ENCODE measurements at places on chromosomes 11 and 22. TPM values are rescaled to one million over a fixed set of nuclear protein-coding genes. Genes with fewer than 3 reads are reported as not detected.

- no peak for DNase-seq
Observed at GRCh38 chr22:38886333-38886732, 14.3 kb upstream of the CBX6 start.

DNA sequence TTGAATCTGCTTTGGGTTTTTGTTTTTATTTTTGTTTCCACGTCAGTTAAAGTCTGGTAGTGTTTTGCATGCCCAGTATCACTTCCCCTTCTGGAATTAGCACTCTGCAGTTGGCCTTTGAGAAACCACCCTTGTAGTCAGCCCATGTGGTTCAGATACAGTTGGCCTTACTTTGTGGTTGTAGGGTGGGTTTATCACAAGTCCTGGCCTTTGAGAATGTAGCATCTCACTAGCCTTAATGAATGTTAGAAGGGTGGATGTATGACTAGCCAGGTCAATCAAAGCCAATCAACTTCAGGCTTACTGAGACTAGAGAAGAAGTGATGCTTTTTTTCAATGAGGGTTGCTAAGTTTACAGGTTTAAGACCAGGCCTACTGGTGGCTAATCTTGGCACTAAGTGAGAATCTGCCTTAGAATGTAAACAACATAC, 19.8 kb downstream of the ARL14EP start:
- no peak for DNase-seq

GRCh38 chr11:63573881-63574855, 11.0 kb upstream of the PLAAT2 start:
- DNase-seq, result no peak

GRCh38 chr22:42185915-42186439, 55.4 kb upstream of the CYP2D6 start:
- DNase-seq, result no peak

- no peak for DNase-seq
Observed at GRCh38 chr22:38973289-38974169, 8.6 kb upstream of the APOBEC3B start.

GRCh38 chr11:65866509-65867283, 5.9 kb downstream of the EFEMP2 start:
- DNase-seq, result no peak

GRCh38 chr11:105942921-105943320, 79.1 kb downstream of the MSANTD4 start:
- DNase-seq, result no peak

- peak; percentile 100 for DNase-seq
Observed at GRCh38 chr11:9565822-9566560, 7.5 kb upstream of the WEE1 start.

- peak; percentile 22 for DNase-seq
Observed at GRCh38 chr11:102914238-102915043, 39.7 kb upstream of the MMP12 start.

The OR52A1 gene
- total RNA-seq, result not detected

The KRTAP5-9 gene
- not detected for total RNA-seq

Data from glomerular endothelial cell (primary cell).